Activated CD8-positive, alpha-beta memory T cell treated with anti-CD3 and anti-CD28 coated beads, Interleukin-2, amount 50 U/mL, for 48 hours (primary cell): ENCODE measurements at places on chromosomes 6 and 20.

GRCh38 chr6:170152989-170153388 is 137.9 kb downstream of the DLL1 start:
- no peak for DNase-seq

DNA sequence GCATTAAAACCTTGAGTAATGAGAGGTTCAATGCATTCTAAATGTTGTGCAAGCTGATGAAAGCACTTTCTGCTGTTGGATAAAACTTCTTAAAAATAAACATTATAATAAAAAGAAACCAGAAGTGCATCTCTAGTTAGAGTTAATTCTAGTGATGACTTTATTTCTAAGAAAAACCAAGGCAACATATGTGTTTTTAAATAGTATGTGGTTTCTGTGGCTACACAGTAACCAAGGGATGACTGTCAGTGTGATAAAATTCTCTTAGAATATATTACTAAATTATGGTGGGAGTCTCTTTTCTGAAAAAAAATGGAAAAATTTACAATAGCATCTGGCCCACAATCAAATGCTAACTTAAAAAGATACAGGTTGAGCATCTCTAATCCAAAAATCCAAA is 117.0 kb downstream of the ME1 start:
- no peak for DNase-seq

- peak; percentile 25 for DNase-seq
Measured at GRCh38 chr6:10733151-10733715, 10.4 kb downstream of the TMEM14C start.

DNA sequence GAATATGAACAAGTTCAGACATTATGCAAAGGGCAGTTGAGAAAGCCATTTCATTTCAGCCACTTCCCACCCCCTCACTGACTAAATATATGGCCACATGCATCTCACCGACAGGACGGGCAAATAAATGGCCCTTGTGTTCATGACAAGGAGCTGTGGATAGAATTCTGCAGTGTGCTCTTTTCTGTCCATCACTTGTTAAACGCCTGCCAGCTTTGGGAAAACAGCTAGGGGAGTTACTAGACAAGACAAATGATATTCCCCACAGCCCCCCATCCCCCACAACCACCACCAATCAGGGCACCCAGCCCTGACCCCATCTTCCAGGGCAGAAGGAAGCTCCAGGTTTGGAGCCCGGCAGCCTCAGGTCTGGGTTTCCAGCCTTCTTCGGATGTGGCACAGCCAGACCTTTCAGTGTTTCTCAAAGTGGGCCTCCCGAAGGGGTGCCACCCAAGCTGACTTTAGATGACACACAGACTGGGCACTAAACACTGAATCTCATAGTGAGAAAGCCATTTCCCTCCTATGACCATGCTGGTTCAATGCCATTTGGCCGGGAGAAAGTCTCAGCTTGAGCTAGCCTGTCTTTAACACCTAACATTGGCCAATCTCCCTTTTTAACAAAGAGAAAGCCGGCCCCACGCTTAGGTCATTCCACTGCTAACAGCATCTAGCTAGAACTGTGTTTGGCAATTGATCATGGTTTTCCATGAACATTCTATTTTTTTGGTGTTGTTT is 4.0 kb upstream of the RIPOR3 start:
- no peak for DNase-seq

- DNase-seq, result no peak
Measured at GRCh38 chr6:151733680-151734320, 73.7 kb upstream of the ESR1 start.

- DNase-seq, result no peak
Measured at GRCh38 chr20:6708010-6708409, 59.5 kb upstream of the BMP2 start.

DNA sequence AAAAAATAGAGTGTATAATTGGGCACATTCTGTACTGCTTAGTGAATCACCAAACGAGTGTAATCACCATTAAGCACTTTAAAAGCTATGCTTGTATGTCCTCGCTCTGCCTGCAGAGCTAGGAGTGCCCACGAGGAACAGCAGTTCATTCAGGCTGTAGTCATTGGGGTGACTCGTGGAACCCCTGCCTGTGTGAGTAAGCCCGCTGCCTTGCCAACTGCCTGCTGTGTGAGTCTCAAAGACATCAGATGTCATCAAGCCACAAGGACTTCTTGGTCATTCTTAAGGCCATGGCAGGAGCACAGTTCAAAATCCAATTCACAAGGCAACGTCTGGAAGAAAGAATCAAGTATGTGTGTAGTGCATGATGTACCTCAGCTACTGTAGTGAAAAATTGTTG is 60.4 kb downstream of the FOXO3 start:
- DNase-seq, result no peak
